ENCODE measurements at places on chromosomes 11 and 22. TPM values are rescaled to one million over a fixed set of nuclear protein-coding genes. Genes with fewer than 3 reads are reported as not detected.

Gene NAV2
- total RNA-seq: 88.6 TPM

Gene TEX54
- total RNA-seq: not detected

Gene DDX10
- 38.0 TPM for total RNA-seq

Gene DLG2
- 29.4 TPM for total RNA-seq

Gene NRIP3
- total RNA-seq: 0.56 TPM

Gene TXN2
- 61.6 TPM for total RNA-seq

Gene BIK
- 5.3 TPM for total RNA-seq

Gene KREMEN1
- 24.5 TPM for total RNA-seq

Gene ART1
- total RNA-seq: not detected

Gene SLC36A4
- 40.0 TPM for total RNA-seq

Gene LDLRAD3
- total RNA-seq: 7.9 TPM

Gene PACS1
- total RNA-seq: 39.6 TPM

Gene EPS8L2
- 185 TPM for total RNA-seq

Gene SEC14L6
- total RNA-seq: not detected

Gene MIOX
- 5.7 TPM for total RNA-seq

Gene GGTLC3
- total RNA-seq: not detected

Gene OR5D18
- total RNA-seq: not detected

- no peaks in the 10 kb centered on the region for H3K27me3 ChIP-seq
- H3K4me1 ChIP-seq: peaks cover 20% of the 10 kb centered on the region
- no peak overlapping the region for H3K4me3 ChIP-seq
- no peaks in the 10 kb centered on the region for H3K36me3 ChIP-seq
These were observed 33.7 kb downstream of the PICALM start for GRCh38 chr11:86035164-86035563.

- no peaks in the 10 kb centered on the region for H3K4me1 ChIP-seq
- no peaks in the 10 kb centered on the region for H3K36me3 ChIP-seq
- H3K27me3 ChIP-seq: no peaks in the 10 kb centered on the region
- no peak overlapping the region for H3K27ac ChIP-seq
These were observed 358.7 kb upstream of the PDGFD start for GRCh38 chr11:104522650-104523049.

DNA sequence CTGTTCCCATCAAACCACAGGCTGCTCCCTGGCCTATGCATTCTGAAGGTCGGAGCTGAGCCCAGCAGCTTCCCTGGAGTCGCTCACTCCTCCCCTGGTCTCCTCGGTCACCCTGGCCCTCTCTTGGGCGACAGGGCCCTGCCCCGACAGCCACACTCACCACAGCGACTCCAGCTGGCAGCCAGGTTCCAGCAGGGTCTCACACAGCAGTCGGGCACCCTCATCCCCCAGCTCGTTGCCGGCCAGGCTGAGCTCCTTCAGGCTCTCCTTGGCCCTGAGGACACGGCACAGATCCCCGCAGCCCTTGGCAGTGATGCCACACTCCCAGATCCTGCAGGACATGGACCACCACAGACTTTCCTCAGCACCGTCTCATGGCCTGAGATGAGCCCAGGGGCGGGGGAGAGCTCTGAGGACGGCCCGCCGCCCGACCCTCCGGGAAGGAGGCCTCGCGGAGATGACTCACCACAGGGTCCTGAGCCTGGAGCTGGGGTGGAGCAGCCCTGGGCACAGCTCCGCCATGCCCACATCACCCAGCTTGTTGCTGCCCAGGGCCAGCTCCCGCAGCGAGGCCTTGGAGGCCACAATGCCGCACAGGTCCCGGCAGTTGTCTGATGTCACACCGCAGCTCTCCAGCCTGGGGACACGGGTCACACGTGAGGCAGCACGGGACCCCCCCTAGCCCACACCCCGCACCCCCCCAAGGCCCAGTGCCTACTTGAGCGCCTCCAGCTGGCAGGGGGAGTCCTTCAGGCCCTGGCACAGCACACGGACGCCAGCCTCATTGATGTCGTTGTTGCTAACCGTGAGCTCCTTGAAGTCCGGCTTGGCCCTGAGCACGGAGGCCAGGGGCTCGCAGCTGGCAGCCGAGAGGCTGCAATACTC is 8.5 kb downstream of the RNH1 start:
- no peak overlapping the region for H3K4me3 ChIP-seq
- no peak for DNase-seq
- H3K4me1 ChIP-seq: peaks cover 13% of the 10 kb centered on the region
- no peaks in the 10 kb centered on the region for H3K27me3 ChIP-seq
- peaks cover 63% of the 10 kb centered on the region for H3K36me3 ChIP-seq
- H3K27ac ChIP-seq: no peak overlapping the region

- no peaks in the 10 kb centered on the region for H3K27me3 ChIP-seq
- peaks cover 8% of the 10 kb centered on the region for H3K4me1 ChIP-seq
- no peak overlapping the region for H3K27ac ChIP-seq
- H3K36me3 ChIP-seq: no peaks in the 10 kb centered on the region
These were observed 38.4 kb upstream of the CLMP start for GRCh38 chr11:123233280-123233974.

GRCh38 chr11:86869966-86870570 is 69.7 kb downstream of the PRSS23 start:
- no peaks in the 10 kb centered on the region for H3K27me3 ChIP-seq
- H3K4me1 ChIP-seq: no peaks in the 10 kb centered on the region
- no peak overlapping the region for H3K27ac ChIP-seq
- H3K4me3 ChIP-seq: no peak overlapping the region
- no peaks in the 10 kb centered on the region for H3K36me3 ChIP-seq

GRCh38 chr11:92226331-92227229 is 2.0 kb downstream of the FAT3 start:
- H3K27ac ChIP-seq: no peak overlapping the region
- H3K27me3 ChIP-seq: peaks cover 7% of the 10 kb centered on the region
- no peak overlapping the region for H3K4me3 ChIP-seq
- H3K4me1 ChIP-seq: peaks cover 4% of the 10 kb centered on the region
- H3K36me3 ChIP-seq: no peaks in the 10 kb centered on the region
- no peak for DNase-seq

- DNase-seq: peak; percentile 79
- H3K36me3 ChIP-seq: no peaks in the 10 kb centered on the region
- H3K4me1 ChIP-seq: peaks cover 13% of the 10 kb centered on the region
- H3K27ac ChIP-seq: no peak overlapping the region
- no peak overlapping the region for H3K4me3 ChIP-seq
- H3K27me3 ChIP-seq: no peaks in the 10 kb centered on the region
These were observed 19.7 kb upstream of the APOL3 start for GRCh38 chr22:36180038-36180880.

DNA sequence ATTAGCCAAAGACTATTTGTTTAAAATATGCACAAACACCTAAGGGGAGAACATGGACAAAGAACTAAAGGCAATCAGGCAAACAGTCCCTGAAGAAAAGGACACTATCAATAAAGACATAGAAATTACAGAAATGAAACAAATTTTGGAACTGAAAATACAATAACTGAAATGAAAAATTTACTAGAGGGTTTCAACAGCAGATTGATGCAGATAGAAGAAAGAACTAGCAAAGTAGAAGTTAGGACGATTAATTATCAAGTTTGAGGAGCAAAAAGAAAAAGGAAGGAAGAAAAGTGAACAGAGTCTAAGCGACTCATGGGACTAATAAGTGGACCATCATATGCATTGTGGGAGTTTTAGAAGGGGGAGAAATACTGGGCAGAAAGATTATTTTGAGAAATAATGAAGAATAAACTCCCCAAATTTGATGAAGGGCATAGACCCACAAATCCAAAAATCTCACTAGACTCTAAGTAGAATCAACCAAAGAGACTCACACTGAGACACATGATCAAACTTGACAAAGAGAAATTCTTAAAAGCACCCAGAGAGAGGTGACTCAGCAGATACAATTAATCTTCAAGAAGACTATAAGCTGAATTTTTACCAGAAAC is 62.9 kb downstream of the JAM3 start:
- H3K4me3 ChIP-seq: no peak overlapping the region
- no peaks in the 10 kb centered on the region for H3K27me3 ChIP-seq
- DNase-seq: no peak
- no peaks in the 10 kb centered on the region for H3K4me1 ChIP-seq

GRCh38 chr11:117010808-117011540 is 87.3 kb downstream of the SIK3 start:
- no peak for DNase-seq
- H3K4me1 ChIP-seq: peaks cover 19% of the 10 kb centered on the region

GRCh38 chr11:117861151-117862018 is 15.1 kb downstream of the FXYD6 start:
- H3K27ac ChIP-seq: peak overlapping the region; percentile 57
- H3K36me3 ChIP-seq: no peaks in the 10 kb centered on the region
- DNase-seq: no peak
- H3K4me1 ChIP-seq: peaks cover 20% of the 10 kb centered on the region
- no peaks in the 10 kb centered on the region for H3K27me3 ChIP-seq

- H3K27ac ChIP-seq: no peak overlapping the region
- no peak for DNase-seq
- H3K27me3 ChIP-seq: no peaks in the 10 kb centered on the region
- H3K4me1 ChIP-seq: no peaks in the 10 kb centered on the region
These were observed 230.7 kb downstream of the JRKL start for GRCh38 chr11:96620464-96621044.

DNA sequence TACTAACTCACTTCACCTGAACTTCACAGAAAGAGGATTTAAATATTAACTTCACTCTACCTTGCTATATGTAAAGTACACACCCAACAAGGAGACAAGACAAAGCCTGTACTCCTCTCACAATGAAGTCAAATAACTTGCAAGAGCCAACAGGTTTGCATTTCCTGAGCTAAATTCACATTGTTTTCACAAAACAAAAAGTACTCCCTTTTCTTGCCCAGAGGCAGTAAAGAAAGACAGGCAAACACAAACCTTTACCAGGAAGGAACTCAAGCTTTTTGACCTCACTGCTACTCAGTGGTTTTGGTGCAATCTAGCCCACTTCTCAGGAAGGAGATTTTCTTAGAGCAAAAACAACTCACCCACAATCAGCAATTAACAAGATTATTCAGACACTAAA is 15.7 kb downstream of the USP28 start:
- DNase-seq: no peak
- H3K4me3 ChIP-seq: no peak overlapping the region
- no peaks in the 10 kb centered on the region for H3K27me3 ChIP-seq
- H3K27ac ChIP-seq: no peak overlapping the region
- no peaks in the 10 kb centered on the region for H3K36me3 ChIP-seq
- no peaks in the 10 kb centered on the region for H3K4me1 ChIP-seq

GRCh38 chr22:46829941-46830715 is 67.7 kb downstream of the TBC1D22A start:
- DNase-seq: peak; percentile 20
- H3K4me3 ChIP-seq: no peak overlapping the region
- peaks cover 20% of the 10 kb centered on the region for H3K4me1 ChIP-seq
- H3K27me3 ChIP-seq: no peaks in the 10 kb centered on the region
- H3K36me3 ChIP-seq: no peaks in the 10 kb centered on the region
- H3K27ac ChIP-seq: no peak overlapping the region

GRCh38 chr11:108985945-108986279 is 321.0 kb downstream of the DDX10 start:
- H3K27me3 ChIP-seq: no peaks in the 10 kb centered on the region
- no peak for DNase-seq
- no peaks in the 10 kb centered on the region for H3K4me1 ChIP-seq
- H3K27ac ChIP-seq: no peak overlapping the region
- H3K36me3 ChIP-seq: no peaks in the 10 kb centered on the region

- no peak overlapping the region for H3K4me3 ChIP-seq
- H3K36me3 ChIP-seq: no peaks in the 10 kb centered on the region
- H3K4me1 ChIP-seq: peaks cover 14% of the 10 kb centered on the region
These were observed 1.9 kb downstream of the BID start for GRCh38 chr22:17772249-17772957.

- H3K27ac ChIP-seq: no peak overlapping the region
- H3K36me3 ChIP-seq: no peaks in the 10 kb centered on the region
- DNase-seq: no peak
- H3K4me1 ChIP-seq: peaks cover 16% of the 10 kb centered on the region
These were observed 13.1 kb downstream of the TCF20 start for GRCh38 chr22:42257386-42257785.

DNA sequence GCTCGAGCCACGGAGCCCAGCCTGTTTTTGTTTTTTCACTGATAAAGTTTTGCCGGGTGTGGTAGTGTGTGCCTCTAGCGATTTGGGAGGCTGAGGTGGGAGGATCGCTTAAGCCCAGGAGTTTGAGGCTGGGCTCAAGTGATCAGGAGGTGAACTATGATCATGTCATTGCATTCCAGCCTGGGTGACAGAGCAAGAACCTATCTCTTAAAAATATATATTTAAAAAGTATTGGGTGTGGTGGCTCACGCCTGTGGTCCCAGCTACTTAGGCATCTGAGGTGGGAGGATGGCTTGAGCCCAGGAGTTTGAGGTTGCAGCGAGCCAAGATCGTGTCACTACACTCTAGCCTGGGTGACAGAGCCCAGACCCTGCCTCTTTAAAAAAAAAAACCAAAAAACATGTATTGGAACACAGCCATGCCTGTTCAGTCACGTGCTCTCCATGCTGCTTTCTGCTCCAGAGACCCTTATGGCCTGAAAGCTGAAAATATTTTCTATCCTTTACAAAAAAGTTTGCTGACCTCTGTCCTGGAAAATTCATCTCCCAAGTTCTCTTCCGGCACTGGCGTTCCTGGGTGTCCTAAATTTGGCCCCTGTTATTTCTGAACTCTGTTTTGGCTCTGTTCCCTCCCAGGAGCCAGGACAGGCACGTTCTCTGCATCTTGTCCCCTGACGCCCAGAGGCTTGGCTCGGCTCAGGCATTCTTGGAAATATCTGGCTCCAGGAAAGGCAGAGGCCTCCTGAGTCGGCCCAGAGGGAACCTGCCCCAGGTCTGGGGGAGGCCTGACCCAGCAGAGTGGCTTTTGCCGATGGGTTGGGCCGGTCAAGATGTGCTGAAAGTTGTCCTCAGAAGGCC is 61.3 kb upstream of the PPP6R3 start:
- H3K27ac ChIP-seq: peak overlapping the region; percentile 97
- H3K27me3 ChIP-seq: no peaks in the 10 kb centered on the region
- DNase-seq: peak; percentile 86
- H3K4me1 ChIP-seq: peaks cover 21% of the 10 kb centered on the region
- H3K36me3 ChIP-seq: peaks cover 12% of the 10 kb centered on the region
- H3K4me3 ChIP-seq: no peak overlapping the region

GRCh38 chr22:47591709-47592108 is 829.3 kb downstream of the TBC1D22A start:
- H3K4me1 ChIP-seq: no peaks in the 10 kb centered on the region
- no peaks in the 10 kb centered on the region for H3K36me3 ChIP-seq
- no peak overlapping the region for H3K27ac ChIP-seq
- DNase-seq: no peak
- H3K27me3 ChIP-seq: no peaks in the 10 kb centered on the region

DNA sequence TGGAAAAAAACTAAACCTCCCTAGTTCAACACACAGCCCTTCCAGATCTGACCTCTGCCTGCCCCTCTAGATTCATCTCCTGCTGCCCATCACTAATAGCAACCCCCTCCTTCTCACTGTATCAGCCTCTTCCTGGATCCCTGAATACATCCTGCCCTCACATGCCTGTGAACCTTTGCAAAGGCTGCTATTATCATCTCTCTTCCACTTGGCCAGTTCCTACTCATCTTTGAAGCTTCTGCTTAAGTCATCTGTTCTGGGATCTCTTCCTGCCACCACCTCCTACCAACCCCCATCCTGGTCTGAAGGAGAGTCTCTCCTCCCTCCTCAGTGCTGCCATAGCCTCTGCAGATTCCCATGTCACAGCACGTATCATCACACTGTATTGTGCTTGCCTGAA is 38.0 kb upstream of the AMOTL1 start:
- no peaks in the 10 kb centered on the region for H3K27me3 ChIP-seq
- H3K36me3 ChIP-seq: no peaks in the 10 kb centered on the region
- DNase-seq: no peak
- no peak overlapping the region for H3K27ac ChIP-seq

GRCh38 chr11:116062490-116063171 is 558.4 kb upstream of the CADM1 start:
- no peak for DNase-seq
- H3K36me3 ChIP-seq: no peaks in the 10 kb centered on the region
- H3K27me3 ChIP-seq: no peaks in the 10 kb centered on the region
- H3K4me3 ChIP-seq: no peak overlapping the region
- H3K27ac ChIP-seq: no peak overlapping the region

GRCh38 chr11:120500414-120501071 is 11.0 kb upstream of the GRIK4 start:
- no peak overlapping the region for H3K4me3 ChIP-seq
- H3K36me3 ChIP-seq: no peaks in the 10 kb centered on the region
- DNase-seq: peak; percentile 58
- no peak overlapping the region for H3K27ac ChIP-seq
